CD4-positive, alpha-beta T cell (primary cell): ENCODE measurements at places on chromosomes 7 and 10.

DNA sequence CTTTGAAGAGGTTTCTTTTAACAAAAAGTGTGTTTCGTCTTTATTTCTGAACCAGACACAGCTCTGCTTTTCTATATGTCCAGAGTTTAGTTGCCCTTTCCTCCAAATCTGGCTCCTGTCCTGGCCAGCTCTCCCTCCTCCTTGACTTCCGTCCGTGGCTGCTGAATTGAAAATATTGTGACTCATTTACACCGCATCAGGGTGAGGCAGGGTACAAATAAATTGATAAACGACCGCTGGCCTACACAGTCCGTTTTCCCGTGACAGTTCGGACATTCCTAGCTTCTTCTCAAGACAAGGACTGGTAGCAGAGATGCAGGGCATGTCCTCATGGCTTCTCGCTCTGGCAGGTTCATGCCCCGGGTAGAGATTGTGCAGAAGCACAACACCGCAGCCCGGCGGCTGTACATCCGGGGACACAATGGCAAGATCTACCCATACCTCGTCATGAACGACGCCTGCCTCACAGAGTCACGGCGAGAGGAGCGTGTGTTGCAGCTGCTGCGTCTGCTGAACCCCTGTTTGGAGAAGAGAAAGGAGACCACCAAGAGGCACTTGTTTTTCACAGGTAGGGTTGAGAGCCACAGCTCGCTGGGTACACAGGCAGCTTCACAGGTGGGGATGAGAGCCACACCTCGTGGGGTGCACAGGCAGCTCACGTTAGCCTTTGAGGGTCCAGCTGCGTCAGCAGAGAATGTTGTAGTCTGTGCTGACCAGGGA, 126.6 kb downstream of the TRRAP start:
- no peak for DNase-seq

DNA sequence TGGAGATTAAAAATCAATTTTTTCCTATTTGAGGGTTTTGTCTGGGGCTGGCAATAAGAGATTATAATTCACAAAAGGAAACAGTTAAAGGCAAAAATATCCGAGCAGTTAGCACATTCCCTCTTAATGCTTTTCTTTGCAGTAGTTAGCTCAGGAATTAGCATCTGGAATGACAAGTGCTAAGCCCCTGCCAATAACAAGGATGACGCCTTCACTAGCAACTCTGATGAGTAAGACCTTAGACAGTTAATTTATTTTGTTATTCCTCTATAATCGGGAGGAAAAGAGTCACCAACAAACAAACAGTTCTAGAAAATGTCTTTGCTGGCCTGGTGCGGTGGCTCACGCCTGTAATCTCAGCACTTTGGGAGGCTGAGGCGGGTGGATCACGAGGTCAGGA, 151.3 kb downstream of the TRIL start:
- DNase-seq: no peak

- no peak for DNase-seq
Measured at GRCh38 chr7:156731651-156732050, 91.1 kb downstream of the RNF32 start.

- DNase-seq: no peak
Measured at GRCh38 chr10:82212753-82213152, 337.8 kb downstream of the NRG3 start.

DNA sequence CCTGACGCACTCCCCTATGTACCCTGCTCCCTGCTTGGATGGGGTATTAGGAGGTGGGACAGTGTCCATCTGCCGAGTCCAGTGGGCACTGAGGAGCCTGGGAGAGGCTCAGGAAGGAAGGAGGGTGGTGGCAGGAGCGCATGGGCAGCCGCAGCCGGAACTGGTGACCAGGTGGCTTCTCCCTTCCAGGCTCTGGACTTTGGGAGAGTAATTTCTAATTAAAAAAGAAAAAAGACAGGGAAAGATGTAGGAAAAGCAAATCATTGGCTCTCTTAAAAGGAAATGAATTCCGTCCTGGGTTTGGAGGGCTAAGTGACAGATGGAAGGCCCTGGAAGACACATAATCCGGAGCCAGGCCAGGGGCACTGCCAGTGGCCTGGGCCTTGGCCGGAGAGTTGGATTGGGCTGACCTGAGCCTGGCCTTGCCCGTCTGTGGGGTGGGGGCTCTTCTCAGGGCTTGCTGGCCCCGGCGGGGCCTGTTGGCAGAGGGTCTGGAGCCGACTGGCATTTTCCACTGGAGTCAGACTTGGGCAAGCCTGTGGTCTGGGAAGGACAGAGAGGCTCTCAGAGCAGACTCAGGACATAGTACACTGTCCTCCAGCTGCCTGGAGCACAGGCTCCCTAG, 63.0 kb downstream of the NEURL1 start:
- DNase-seq: no peak

- DNase-seq: no peak
Measured at GRCh38 chr7:30648744-30649540, 33.3 kb downstream of the CRHR2 start.

GRCh38 chr10:14262836-14263425, 67.8 kb downstream of the FRMD4A start:
- DNase-seq: no peak

DNA sequence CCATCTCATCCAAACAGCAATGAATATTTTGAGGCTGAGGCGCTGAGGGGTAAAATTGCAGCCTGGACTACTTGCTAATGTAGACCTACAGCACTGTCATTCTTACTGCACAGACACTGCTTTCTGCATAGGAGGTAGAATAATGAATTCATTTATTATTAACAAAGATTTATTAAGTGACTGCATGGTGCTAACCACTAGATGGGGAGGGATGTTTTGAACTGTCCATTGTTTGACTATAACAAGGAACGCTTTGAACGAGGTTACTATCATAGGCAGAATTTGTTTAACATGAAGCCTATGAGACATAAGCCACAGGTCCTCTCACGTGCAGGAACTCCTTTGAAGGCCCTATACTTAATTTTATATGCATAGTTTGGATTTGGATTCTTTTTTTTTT, 143.8 kb downstream of the CFTR start:
- no peak for DNase-seq

- DNase-seq: no peak
Measured at GRCh38 chr10:73858750-73859427, 15.5 kb downstream of the CAMK2G start.

DNA sequence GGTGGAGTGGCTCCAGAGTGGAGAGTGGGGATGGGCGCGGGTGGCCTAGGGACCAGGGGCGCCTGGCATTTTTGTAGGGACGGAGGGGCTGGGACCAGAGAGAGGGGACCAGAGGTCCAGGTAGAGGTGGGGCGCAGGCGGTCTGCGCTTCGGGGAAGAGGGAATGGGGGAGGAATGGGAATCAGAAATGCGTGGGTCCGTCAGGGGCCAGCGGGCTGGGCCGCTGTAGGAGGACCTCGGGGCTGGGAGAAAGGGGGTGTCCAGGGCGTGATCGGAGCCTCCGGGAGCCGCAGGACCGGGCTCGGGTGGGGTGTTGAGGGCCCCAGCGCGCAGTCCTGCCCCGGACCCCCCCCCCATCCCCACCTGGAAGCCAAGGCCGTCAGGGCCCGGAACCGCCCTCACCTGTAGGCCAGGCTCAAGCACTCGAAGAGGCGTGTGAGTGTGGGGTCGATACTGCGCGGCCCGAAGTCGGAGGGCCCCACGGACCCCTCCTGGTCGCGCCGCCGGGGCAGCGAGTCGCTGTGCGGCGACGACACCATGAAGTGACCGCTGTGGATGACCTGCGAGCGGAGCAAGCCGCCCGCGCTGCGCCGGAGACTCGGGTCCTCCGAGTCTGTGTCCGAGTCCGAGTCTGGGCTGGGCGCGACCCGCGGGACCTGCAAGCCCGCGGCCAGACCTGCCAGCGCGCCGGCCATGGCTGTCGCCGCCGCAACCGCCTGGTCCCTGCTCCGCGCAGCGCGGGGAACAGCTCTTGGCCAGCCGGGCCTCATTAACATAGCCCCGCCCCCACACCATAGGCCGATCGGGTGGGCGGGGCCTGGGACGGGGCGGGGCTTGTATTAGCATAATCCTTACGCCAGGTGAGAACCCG, at the start of gene MLXIPL:
Gene MLXIPL, minus strand, starts transcription at position 725 of the 871 bp plus-strand sequence. Its CDS starts 30 bp downstream, at position 695.
- DNase-seq: peak; percentile 56

DNA sequence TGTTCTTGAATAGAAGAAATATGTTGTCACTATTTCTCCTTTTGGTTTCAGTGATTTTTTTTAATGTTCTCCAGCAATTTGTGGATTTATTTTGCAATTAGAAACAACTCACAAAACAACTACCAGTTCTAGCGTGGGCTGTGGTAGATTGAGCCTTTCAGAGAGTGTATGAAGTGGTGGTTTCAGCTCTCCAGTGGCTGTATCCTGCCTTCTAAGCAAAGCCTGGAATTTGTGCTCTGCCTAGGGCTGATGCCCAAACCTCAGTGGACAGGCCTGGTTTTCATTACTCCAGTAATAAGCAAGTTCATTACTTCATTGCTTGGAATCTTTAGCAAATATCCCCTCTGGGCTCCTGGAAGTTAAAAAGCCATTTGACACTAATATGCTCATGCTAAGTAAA, 35.9 kb downstream of the APBB1IP start:
- no peak for DNase-seq

GRCh38 chr7:103097041-103097440, 22.1 kb downstream of the ARMC10 start:
- DNase-seq: no peak

DNA sequence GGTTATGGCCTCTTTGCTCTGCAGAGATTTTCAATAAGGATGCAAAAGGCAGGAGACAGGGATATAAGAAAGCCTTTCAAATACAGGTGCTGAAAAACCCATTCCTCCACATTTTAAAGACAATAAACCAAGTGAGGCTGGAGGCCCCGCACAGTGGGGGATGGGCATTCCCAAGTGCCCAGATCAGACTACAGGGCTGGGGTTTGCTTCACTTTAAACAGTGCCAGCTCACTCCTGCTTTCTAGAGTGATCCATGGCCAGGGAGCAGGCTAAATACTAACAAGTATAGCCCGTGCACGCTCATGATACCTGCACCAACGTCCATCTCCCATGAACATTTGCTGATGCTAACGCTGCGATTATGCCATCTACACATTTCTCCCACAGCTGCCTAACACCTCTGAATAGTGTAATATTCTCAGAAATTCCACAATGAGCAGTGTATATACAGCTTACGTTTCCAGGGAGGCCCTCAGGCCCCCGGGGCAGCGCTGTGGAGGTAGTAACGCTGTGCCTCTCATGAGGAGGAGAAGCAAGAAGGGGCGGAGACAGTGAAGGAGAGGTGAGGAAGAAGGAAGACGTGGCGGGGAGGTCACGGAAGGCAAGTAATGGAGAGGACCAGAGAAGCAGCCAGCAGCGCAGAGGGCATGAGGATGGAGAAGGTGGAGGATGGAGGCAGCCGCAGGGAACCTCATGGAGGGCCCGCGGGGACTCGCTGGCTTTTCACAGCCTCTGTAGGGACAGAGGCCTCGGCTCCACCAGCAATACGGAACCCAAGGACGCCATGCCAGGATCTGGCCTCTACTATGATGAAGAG, 141.7 kb downstream of the USP6NL start:
- DNase-seq: no peak

GRCh38 chr7:50953820-50954219, 171.1 kb upstream of the GRB10 start:
- DNase-seq: no peak

DNA sequence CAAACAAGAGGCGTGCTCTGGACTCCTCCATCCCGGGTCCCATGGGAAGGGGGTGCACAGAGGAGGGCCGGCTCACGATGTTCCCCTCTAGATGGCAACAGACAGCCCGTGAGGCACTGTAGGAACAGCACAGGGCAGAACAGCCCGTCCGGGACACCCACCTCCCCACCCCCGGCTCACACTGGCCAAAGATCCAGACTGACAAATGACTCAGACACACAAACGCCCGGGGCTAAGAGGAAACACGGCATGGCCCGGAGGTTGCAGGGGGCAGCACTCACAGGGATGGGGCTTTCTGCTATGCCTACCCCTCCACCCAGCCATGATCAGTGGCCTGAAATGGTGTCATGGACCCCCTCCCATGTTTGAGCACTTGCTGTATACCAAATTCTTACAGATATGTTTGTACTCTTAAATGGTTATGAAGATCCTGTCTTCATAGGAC, 4.9 kb upstream of the ELN start:
- DNase-seq: no peak

DNA sequence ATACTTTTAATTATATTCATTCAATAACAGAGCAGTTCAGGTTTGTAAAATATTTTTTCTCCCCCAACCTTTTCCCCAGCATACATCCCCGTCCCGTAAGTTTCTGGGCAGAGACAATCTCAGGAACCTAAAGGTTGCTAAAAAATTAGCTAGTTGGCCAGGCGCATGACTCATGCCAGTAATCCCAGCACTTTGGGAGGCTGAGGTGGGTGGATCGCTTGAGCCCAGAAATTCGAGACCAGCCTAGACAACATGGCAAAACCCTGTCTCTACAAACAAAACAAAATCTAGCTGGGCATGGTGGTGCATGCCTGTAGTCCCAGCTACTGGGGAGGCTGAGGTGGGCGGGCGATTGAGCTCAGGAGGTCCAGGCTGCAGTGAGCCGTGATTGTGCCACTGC, 40.2 kb downstream of the TCF7L2 start:
- DNase-seq: no peak

DNA sequence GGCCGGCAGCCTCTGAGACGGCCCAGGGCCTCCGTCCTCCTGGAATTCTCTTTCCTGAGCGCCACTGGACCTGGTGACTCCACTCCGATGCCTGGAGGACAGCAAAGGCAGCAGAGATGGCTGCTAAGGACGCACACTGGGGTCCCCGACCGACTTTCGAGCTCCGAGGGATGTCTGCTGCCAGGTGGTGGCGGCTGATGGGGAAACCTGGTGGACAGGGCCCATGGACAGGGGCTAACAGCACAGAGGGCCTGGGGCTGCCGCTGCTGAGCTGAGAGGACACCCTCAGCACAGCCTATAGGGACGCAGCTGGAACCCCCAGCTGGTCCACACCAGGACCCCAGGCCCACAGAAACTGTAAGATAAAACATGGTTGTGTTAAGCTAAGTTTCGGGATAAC, 366.3 kb downstream of the DNAJB6 start:
- DNase-seq: no peak

DNA sequence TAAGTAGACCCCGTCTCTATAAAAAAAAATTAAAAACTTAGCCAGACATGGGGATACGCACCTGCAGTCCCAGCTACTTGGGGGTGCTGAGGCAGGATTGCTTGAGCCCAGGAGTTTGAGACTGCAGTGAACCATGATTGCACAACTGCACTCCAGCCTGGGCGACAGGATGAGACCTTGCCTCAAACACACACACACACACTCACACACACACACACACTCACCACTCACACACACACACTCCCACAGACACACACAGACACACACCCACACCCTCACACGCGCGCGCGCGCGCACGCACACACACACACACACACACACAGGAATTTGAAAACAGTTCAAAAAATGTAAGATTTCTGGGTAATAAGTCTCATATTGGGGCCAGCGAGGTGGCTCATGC, 8.7 kb upstream of the GRIFIN start:
- DNase-seq: no peak

DNA sequence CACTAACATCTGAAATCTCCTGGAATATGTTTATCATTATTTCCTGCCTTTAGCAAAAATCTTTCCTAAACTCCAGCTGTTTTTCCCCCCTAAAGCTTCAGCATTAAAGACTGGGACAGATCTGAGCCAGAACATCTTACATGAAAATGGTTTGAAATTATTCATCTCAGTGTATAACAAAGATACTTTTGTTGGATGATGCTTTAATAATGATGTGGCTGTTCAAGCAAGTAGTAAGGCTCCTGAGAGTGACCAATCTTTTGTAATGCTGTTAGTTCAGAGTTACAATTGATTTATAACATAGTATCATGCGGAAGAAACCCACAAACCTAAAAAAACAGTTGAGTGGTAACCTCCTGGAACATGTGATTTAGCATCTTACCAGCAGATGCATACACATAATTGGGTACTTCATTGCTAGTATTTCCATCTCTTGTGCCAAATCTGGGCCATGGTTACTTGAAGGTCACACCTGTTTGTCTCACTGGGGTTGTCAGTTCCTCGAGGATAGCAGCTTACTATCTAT, 1.5 kb downstream of the BZW2 start:
- no peak for DNase-seq
